ENCODE measurements at places on chromosomes 2 and 18.

GRCh38 chr2:210459880-210460279 is 16.7 kb downstream of the LANCL1 start:
- DNase-seq: no peak

DNA sequence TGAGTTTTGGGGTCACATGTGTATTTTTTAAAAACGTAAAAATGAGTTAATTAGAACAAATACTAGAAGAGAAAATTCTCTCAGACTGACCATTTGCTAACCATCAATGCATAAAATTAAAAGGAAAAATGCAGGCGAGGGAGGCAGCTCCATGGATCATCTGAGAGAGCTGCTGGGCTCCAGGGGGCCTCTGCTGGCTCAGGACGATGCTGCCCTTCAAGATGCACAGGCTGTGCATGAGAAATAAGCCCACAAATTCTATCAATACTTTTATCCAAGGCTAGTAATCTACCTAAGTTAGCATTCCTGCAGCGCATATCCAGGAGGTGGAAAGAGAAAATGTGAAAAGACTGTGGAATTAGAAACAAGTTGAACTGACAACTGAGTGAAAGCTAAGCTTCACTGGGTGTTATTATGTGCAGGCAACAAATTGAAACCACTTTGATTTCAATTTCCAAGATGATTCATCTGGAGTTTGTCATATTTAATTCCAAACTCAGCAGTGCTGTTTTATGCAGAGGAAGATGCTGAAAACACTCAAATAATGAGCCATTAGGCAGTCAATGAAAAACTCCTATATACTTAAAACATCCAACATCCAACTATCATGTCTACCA is 261.1 kb downstream of the NBAS start:
- DNase-seq: no peak

GRCh38 chr2:25618676-25619075 is 54.7 kb downstream of the DTNB start:
- no peak for DNase-seq

GRCh38 chr2:122805346-122805745 is 1049.9 kb downstream of the TSN start:
- no peak for DNase-seq

GRCh38 chr2:71003396-71003795 is 8.7 kb upstream of the TEX261 start:
- DNase-seq: no peak

- DNase-seq: no peak
These were observed 8.0 kb downstream of the ALPI start for GRCh38 chr2:232463701-232464543.

- no peak for DNase-seq
These were observed 525.4 kb downstream of the KCNJ3 start for GRCh38 chr2:155223781-155224406.

- no peak for DNase-seq
These were observed 188.8 kb downstream of the ZEB2 start for GRCh38 chr2:144330951-144331673.

DNA sequence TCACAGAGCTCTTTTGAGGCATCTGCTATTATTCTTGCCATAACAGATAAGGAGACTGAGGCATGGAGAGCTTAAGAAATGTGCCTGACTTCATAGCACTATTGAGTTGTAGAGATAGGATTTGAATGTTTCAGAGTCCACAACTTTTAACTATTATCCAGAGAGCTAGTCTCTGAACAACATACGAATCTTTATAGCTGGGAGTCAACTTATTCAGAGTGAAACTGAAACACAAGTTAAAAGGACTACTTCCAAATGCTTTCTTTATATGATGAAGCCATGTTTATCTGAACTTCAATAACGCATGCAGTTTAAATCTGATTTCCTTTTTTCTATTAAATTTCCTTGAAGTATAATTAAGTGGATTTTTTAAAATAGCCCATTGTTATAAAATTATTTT is 268.8 kb downstream of the IKZF2 start:
- DNase-seq: no peak

- DNase-seq: no peak
These were observed 179.1 kb downstream of the LDLRAD4 start for GRCh38 chr18:13397504-13398163.

DNA sequence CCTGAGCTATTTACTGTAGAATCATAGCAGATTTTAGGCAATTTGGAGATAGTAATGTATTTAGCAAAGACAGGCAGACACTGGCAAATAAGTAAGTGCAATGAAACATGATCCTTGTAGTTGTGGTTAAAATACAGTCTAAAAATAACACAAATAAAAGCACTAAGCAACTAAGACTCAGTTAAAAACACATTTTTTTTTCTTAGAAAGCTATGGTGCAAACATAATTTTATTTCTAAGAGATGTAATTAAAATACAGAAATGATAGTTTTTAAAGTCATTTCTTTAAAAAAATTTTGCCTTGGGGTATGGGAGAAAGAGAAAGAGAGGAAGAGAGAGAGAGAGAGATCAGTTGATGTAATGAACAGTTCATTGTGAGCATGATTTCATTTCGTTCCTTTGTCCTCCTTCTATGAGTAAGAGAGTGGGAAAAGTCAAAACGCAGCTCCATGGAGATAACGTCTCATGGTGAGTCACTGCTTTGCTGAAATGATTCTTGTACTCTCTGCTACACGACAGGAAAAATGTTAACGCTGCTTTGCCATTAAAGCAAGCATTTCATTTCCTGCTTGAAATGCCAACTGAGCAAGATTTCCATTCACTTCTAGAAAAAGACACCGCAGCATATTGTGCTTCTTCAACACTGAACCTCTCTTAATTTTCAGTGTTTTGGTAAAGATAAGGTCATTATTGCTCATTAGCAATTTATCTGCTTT is 61.3 kb upstream of the PGAP1 start:
- DNase-seq: no peak

GRCh38 chr2:33458248-33458819 is 18.1 kb upstream of the RASGRP3 start:
- no peak for DNase-seq

- no peak for DNase-seq
These were observed 53.0 kb upstream of the GLI2 start for GRCh38 chr2:120682654-120683053.

- no peak for DNase-seq
These were observed 390.3 kb upstream of the MYT1L start for GRCh38 chr2:2721296-2721835.

DNA sequence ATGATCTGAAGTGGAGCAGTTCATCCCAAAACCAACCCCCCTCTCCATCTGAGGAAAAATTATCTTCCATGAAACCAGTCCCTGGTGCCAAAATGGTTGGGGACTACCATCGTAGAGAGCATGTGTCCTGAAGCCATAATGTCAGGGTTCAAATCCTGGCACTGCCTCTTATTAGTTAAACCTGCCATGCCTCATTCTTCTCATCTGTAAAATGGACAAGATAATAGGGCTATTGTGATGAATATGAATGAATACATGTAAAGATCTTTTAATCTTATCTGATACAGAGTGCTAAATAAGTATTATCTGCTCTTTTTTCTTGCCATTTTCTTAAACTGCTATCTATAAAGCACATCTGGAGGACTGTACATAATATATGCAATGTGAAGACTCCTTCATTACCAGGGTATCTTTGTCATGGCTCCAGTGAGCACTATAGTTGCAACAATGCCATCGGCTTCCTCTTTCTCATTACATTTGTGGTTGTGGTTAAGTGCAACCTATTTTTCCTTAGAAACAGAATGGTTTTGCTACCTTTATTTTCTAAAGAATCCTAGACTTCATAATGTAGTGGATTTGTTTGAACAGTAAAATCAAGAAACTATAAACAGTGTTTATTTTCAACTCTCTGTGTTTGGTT is 27.0 kb downstream of the MFSD6 start:
- no peak for DNase-seq

DNA sequence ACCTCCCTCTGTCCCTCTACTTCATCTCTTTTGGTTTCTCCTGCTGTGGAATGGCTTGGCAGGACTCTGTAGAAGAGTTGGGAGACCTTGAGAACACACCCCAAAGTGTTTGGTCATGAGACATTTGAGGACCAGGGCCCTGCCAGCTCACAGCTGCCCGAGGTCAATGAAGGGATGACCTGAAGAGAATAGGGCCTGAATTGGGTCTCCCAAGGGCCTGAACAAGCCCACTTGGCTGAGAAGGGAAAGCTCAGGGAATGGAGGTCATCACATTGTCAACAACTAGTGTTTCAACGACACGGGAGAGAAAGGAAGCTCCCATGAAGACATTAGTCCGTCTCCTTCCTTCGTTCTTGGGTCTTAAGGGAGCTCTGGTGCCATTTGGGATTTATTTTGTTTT is 52.8 kb downstream of the TTC32 start:
- no peak for DNase-seq

- no peak for DNase-seq
These were observed 4.9 kb upstream of the SIX2 start for GRCh38 chr2:45014016-45014702.

GRCh38 chr2:45889620-45890370 is 238.3 kb downstream of the PRKCE start:
- DNase-seq: no peak

GRCh38 chr2:27313882-27314645 is 5.8 kb upstream of the UCN start:
- DNase-seq: no peak

GRCh38 chr2:221514305-221515040 is 57.6 kb downstream of the EPHA4 start:
- DNase-seq: no peak

- no peak for DNase-seq
These were observed 82.4 kb downstream of the RBMS1 start for GRCh38 chr2:160411167-160411566.

GRCh38 chr2:121490584-121491133 is 40.0 kb upstream of the RNU4ATAC start:
- DNase-seq: no peak

DNA sequence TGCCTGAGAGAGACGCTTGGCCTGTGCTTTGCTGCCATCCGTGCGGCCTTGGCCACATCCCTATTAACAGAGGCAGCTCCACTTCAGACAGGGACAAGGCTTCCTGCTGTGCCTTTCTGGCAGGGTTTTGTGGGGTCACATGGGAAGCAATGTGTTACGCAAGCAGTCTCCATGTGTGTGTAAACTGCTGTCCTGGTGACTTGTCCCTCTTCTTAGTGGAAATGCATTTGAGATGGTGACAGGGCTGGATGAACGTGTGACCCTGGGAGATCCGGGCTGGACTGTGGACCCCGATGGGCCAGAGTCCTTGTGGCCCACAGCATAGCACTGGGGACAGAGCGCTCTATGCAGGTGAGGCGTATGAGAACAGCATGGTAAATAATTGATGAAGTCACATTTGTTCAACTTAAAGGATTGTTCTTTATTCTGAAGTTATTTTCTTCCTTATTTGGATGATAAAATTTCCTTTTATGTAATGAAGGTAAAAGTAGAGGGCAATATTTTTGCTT is 23.2 kb downstream of the ASB1 start:
- no peak for DNase-seq

DNA sequence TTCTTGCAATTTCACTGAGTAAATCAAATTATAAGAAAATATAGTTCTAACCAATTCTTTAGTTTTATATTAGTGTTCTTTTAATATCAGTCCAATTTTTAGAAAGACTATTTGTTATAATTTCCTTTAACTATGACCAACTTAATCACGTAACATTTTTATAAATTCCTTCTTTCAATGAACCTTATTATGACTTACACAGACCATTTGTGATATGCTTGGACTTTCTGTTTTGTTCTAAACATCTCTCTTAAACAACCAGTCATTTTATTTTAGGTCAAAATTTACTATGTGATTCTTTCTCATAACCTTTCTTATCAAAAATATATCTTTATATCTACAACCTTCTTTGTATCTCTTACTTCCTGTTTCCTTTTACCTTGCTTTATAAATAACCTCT is 39.5 kb upstream of the DYNAP start:
- no peak for DNase-seq

DNA sequence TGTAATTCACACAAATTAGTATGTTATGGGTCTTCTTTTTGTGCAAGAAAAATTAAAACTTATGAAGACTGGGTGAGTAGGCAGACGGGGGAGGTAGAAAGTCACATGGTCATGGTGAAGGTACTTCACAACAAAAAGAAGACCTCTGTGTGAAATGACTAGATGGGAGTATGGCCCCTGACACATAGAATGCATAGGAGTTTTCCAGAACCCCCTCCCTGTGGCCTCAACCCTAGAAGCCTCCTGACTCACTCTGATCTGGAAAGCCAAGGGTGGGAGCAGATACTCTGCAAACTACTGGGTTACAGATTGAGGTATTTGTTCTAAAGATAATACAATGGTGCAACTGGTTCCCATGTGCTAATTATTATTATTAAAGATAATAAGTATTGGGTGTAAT is 23.2 kb downstream of the SATB2 start:
- DNase-seq: no peak
